ENCODE measurements at places on chromosomes 6 and 20.

GRCh38 chr20:8803065-8803464, 265.8 kb upstream of the PLCB4 start:
- no peak for DNase-seq

- no peak for DNase-seq
These were observed 145.8 kb downstream of the LCA5 start for GRCh38 chr6:79391480-79391879.

GRCh38 chr6:43858161-43859153, 88.4 kb downstream of the VEGFA start:
- DNase-seq: no peak

DNA sequence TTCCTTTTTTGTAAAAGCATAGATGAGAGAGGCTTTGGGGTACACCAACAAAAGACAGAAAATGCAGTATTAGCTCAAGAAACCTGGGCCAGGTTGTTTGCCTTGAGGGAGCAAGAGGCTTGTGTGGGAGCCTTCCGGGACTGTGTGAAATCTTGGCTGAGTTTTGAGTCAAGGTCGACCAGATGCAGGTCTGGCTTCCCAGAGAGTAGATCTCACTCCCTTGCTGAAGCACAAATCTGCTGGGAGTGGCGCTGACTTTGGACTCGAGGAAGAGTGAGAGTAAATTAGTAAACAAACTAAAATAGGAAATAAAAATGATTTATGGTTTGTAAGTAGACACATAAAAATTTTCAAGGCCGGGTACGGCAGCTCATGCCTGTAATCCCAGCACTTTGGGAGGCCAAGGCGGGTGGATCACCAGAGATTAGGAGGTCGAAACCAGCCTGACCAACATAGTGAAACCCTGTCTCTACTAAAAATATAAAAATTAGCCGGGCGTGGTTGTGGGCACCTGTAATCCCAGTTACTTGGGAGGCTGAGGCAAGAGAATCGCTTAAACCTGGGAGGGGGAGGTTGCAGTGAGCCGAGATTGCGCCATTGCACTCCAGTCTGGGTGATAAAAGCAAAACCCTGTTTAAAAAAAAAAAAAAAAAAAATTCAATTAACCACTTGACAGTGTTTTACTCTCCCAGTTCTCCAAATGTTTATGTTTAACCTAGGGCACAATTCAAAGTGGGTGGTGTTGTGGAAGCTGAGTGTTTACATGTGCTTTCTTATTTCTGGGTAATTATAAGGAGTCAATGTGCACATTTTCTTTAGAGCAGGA, 27.7 kb upstream of the EDN1 start:
- DNase-seq: no peak
